ENCODE measurements at places on chromosomes 1 and 21.
A peak's percentile ranks its signal among the peaks of the same experiment; 100 is the strongest.

GRCh38 chr1:84998642-84999280 is 1.8 kb upstream of the MCOLN2 start:
- DNase-seq, result peak; percentile 39

DNA sequence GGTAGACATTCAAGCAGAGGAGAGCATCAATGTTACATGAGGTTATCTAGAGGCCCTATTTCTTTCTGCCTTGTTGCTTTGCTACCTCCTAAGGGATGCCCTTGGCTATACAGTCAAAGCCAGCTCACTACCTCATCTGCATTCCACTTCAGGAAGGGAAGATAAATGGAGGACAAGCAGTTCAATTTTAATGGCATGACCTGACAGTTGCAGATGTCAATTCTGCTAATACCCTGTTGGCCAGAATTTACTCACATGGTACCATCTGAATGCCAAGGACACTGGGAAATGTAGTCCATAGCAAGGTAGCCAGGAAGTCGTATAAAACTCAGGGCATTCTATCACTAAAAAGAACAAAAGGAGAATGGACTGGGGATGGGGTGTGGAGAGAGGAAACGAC is 31.5 kb downstream of the PALMD start:
- no peak for DNase-seq

DNA sequence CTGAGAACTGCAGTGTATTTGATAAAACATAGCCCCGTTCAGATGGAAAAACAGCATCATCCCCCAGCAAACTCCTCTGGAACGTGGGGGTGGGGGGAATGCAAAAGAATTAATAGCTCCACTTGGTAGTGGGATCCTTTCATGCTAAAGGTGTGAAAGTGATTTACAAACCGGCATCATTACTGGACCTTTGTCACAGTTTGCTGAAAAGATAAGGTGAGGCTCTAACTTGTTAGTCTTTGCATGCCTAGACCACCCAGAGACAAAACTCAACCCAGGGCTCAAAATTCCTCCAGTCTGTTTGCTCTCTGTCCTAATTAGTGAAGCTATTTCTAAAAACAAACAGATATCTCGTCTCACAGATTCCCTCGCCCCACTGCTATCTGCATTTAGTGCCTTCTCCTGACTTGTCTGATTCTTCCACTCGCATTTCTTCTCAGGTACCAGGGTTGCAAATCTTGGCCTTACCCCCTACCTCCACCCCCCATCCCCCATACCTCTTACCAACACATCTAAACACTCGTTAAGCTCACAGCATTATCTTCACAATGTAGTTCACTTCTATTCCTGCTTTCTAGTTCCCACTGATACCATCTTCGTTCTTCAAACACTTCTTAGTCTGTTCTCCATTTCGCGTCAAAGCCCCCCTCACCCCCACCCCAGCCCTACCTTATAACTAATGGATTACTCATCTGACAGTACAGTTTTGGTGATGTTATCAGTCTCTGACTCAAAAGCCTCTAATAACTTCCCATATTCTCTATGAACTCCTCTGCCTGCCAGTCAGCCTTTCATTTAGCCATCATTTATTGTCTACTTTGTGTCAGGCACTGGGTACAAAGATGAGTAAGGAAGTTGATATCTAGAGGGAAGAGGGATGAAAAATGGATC is 11.8 kb downstream of the IER5 start:
- DNase-seq, result peak; percentile 62

DNA sequence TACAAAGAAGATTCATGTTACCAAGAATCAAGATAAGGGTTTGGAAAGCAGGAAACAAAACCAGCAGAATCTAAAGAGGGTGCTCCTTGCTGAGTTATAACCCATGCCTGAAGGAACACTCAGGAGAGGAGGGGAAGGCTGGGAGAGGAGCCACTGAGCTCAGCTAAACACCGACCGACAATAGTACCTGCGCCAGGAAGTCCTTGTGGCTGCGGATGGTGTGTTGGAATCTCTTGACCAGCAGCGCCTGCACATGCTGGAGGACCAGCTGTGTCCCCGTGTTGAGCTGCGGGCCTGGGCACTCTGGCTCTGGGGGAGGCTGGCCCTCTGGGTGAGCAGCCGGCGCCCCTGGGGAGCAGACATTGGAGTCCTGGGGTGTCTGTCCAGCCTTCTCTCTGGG is 89.4 kb downstream of the ABCA4 start:
- no peak for DNase-seq

DNA sequence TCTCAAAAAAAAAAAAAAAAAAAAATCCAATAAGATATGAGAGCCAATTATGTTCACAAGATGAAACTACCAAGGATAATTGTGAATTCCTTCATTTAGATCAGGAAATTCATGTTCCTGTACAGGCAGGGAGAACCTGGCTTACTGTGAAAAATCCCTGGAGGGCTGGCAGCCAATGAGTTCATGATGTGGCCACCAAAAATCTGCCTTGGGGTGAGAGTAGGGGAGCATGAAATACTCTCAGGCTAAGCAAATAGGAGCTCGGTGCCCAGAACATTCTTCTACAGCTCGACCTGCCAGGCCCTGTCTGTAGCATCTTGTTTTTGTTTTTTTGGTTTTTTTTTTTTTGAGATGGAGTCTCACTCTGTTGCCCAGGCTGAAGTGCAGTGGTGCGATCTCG is 50.1 kb downstream of the PIK3CD start:
- no peak for DNase-seq

- DNase-seq, result no peak
Observed at GRCh38 chr1:231444059-231444458, 22.0 kb upstream of the EGLN1 start.

DNA sequence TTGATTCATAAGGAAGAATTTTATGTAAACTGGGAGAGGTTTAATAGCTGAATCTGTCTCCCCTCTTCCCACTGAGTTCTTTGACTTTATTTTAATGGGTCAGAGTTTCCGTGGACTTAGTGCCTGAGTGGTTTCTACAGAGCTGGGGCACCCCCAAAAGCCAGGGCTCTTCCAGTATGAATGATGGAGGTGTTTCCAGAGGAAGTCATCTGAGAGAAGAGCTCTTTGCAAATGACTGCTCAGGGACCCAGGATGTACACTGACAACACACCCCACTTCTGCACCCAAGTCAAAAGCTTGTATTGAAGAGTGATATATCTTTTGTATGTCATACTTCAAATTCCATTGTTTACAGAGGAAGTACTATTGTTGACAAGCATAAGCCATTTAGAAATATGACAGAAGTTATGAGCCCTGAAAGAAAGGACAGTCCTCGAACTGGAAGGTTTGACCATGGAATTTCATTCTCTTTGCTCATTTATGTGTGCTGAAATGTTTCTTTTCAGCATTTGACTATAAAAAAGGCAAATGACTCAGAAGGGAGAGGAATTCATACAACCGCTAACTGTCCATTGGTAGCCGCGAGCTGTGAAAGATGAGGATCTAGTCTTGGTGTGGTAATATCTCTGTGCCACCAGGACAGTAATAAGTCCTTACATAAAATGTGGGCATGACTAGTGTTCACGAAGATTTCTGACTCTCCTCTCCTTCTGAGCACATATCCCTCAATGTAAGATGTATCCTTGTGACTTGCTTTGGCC is 25.4 kb upstream of the LMX1A start:
- no peak for DNase-seq

- no peak for DNase-seq
Observed at GRCh38 chr1:46525253-46525983, 26.0 kb downstream of the KNCN start.

DNA sequence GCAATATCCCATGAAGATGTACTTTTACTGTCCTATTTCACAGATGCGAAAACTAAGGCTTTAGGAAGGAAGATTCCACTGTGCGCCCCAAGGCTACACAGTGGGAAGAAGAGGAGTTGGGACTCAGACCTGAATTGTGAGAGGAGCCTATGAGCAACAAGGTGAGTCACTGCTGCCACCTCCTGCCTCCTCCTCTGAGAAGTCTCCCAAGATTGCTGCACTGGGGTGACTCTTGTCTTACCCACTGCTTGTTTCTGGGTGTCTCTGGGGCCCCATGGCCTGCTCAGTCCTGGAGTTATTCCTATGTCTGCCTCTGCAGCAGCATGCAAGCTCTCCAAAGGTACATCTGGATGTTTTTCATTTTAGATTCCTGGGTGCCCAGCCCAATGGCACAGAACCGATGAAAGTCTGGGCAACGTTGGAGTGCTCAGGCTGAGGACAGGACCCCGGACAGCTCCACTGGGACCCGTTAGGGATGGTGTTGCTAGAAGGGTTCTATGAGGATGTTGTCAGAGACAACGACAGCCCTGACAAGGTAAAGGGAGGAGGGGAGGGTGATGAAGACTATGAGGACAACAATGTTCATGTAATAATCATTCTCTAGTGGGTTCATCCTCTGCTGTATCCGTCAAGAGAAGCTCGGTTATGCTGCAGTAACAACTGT is 11.0 kb upstream of the C1QA start:
- DNase-seq, result no peak

DNA sequence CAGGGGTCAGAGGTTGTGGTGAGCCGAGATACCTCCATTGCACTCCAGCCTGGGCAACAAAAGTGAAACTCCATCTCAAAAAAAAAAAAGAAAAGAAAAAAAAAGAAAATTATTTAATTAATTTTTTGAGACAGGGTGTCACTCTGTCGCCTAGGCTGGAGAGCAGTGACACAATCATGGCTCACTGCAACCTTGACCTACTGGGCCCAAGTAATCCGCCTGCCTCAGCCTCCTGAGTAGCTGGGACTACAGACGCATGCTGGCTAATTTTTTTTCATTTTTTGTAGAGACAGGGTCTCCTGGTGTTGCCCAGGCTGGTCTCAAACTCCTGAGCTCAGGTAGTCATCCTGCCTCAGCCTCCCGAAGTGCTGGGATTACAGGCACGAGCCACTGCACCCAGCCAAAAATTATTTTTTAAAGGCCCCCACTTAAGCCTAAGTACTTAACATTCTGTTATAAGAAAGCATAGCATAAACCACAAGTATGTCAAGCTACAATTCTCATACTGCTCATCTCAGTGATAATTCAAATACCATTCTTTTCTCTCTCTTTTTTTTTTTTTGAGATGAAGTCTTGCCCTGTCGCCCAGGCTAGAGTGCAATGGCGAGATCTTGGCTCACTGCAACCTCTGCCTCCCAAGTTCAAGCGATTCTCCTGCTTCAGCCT is 19.9 kb downstream of the NUCKS1 start:
- no peak for DNase-seq

DNA sequence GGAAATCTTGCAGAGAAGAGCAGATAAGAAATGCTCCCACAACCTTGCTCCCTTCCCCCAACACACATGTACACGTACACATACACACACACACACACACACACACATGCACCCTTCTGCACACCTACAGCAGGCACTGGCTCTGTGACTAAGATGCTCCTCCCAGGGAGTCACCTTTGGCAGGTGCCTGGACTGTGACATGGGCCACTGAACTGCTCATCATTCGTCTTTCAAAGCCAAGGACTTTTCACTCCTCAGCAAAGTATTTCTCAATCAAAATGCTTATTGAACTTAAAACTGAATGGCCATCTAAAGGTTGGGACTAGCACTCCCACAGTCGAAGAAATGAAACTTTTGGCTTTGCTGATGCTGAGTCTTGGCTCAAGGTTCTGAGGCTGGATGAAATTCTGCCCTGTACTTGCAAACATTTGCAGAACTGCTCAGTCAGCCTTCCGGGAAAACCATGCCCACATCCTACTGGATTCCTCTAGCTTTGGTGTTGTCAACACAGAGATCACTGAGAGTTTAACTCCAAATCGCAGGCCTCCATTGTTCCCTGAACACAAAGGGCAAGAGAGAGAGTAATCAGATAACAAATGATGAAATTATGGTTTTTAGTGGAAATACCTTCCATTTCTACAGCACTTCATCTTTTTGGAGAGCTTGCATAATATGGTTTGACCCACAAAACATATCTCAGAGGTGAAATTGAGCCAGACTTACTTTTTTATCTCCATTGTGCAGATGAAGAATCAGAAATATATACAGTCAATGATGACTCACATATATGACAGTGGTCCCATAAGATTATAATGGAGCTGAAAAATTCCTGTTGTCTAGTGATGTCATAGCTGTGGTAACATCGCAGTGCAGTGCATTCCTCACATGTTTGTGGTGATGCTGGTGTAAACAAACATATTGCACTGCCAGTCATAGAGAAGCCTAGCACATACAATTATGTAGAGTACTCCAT is 72.4 kb upstream of the BCAR3 start:
- no peak for DNase-seq

DNA sequence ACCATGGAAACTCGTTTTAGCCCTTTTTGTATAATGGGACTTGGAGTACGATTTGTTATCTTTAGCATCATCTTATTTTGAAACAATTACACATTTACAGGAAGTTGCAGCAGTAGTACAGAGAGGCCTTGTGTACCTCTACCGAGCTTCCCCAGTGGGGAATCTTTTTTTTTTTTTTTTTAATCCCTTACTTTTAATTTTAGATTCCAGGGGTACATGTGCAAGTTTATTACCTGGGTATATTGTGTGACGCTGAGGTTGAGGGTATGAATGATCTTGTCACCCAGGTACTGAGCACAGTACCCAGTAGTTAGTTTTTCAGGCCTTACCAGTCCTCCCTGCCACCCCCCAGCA is 45.9 kb downstream of the HHAT start:
- no peak for DNase-seq

- DNase-seq, result no peak
Observed at GRCh38 chr1:67171978-67172377, 5.7 kb downstream of the IL23R start.

DNA sequence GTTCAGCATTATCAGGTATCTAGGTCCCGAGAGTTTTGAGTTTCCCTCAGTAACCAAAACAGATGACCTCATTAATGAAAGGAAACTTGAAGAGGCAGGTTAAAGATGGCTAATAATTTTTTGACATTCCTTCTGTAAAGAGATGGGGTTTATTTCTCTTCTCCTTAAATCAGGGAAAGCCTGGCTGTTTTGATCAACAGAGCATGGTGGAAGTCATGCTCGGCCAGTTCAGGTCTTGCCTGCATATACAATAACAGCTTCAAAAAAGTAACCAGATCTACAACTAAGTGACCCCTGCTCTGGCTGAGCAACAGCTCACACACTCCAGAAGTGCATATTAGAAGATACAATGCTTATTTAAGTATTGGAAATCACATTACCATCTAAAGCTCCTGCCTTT is 36.6 kb upstream of the POU2F1 start:
- no peak for DNase-seq

DNA sequence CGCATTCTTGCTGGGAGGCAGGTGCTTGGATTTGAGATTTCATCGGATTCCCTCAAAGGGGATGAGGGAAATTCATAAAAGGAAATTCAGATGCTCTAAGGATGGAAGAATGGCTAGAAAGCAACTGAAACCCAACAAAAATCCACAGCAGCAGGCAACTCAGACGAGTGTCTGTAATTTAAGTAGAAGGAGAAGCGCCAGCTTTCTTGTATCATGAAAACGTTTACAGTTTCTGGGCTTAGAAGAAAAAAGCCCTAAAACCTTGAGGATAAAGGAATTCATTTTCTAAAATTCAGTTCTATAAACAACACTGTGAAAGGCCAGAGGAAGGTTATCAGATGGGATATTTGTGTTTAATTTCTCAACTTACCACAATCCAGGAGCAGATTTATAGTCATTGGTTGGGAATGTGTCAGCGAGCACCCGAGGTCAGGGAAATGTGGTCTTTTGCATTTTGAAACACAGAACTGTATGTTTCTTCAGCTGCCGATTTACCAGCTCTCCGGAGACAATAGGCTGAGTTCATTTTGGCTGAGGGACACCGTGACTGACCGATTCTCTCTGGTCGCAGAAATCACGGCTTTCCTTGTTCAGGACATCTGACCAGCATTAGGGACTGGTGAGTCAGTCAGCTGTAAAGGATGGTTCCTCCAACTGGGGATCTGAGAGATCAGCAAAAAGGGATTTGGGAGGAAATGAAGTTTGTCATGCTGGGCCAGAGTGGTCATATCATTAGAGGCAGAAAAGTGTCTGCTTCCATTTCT is 111.6 kb upstream of the ERRFI1 start:
- no peak for DNase-seq

GRCh38 chr21:20730441-20730840 is 267.8 kb upstream of the NCAM2 start:
- no peak for DNase-seq
